ENCODE measurements at places on chromosomes 6 and 20.
A peak's percentile ranks its signal among the peaks of the same experiment; 100 is the strongest.

GRCh38 chr6:146795479-146796133, 196.8 kb downstream of the ADGB start:
- DNase-seq = no peak

- no peak for DNase-seq
Observed at GRCh38 chr6:110755411-110755834, 59.8 kb downstream of the CDK19 start.

DNA sequence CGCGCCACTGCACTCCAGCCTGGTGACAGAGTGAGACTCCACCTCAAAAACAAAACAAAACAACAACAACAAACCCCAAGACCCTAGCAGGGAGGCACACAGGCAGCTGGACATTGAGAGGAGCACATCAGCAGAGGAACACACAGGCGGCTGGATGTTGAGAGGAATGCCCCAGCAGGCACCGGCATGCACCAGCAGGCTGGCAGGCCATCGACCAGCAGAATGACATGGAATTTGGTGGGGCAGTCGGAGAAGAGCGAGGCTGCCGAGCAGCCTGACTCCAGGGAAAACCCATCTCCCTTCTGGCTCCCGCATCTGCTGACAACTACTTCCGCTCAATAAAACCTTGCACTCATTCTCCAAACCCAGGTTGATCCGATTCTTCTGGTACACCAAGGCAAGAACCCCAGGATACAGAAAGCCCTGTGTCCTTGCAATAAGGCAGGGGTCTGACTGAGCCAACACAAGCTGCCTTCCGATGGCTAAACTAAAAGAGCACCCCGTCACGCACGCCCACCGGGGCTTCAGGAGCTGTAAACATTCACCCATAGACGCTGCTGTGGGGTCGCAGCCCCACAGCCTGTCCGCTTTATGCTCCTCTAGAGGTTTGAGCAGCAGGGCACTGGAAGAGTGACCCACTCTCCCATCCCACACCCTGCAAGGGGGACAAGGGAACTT, 60.2 kb downstream of the SLC22A23 start:
- DNase-seq = no peak

- DNase-seq = no peak
Observed at GRCh38 chr20:3929713-3930060, 40.5 kb downstream of the PANK2 start.

GRCh38 chr20:20847814-20848213, 135.4 kb upstream of the RALGAPA2 start:
- DNase-seq = no peak

- no peak for DNase-seq
Observed at GRCh38 chr20:23365390-23366165, 3.6 kb downstream of the GZF1 start.

DNA sequence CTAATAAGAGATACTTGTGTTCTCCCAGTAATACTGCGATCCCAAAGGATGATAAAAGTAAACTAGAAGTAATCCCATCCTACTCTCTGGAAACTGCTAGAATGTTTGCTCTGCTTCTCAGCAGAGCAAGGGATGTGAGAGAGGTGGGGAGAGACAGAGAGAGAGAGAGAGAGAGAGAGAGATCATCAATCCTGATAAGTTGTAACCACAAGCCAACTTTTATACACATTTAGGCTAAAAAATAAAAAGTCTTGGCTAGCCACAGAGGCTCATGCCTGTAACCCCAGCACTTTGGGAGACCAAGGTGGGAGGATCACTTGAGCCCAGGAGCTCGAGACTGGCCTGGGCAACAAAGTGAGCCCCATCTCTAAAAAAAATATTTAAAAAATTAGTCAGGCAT, 16.0 kb upstream of the TRIM38 start:
- no peak for DNase-seq

- no peak for DNase-seq
Observed at GRCh38 chr6:11164717-11165646, 53.5 kb upstream of the ERVFRD-1 start.

GRCh38 chr6:145349950-145350510, 385.3 kb downstream of the EPM2A start:
- no peak for DNase-seq

- no peak for DNase-seq
Observed at GRCh38 chr6:134740027-134740373, 209.9 kb downstream of the ALDH8A1 start.

DNA sequence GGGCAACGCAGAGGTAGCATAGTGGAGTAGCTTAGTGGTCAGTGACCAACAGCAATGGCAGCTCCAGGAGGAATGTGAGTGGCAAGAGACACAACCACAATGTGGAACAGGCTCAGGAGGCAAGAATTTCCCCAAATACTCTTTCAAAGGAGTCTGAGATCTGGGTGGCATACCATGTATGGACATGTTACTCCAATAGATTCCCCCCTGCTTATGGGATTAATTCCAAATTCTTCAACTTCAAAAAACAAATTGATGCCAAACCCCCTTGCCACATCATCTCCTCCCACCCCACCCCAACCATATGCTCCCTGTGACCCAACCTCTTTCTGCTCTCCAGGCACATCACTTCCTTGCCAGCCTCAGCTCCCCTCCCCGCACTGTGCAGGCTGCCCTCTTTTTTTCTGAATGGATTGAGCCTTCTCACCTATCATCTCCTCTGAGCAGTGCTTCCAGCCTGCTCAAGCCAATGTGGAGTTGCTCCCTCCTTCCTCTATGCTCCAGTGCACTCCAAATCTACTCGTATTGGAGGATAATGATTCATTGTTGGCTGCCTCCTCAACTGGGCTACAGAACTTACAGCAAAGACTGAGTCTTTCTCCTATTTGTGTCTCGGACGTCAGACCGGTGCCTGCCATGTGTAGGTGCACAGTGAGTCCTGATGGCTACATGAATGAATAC, 93.0 kb upstream of the CEP85L start:
- DNase-seq = no peak

DNA sequence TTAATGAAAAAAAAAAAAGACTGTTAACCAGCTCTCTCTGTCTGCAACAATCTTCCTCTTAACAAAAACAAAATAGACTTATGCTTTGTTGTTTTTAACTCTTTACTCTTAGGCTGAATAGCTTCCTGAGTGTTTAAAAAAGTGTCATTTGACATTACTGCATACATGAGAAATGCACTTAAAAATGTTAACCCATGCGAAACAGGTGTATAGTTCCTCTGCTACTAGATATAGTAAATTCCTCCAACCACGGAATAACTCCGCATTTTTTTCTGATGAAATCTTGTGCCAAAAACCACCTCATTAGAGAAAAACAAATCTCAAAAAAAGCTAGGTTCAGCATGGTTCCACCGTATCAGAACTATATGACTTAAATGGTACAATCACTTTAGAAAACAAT, 426.0 kb downstream of the ADGRB3 start:
- DNase-seq = no peak

GRCh38 chr6:141202626-141203025, 930.1 kb upstream of the GJE1 start:
- no peak for DNase-seq

DNA sequence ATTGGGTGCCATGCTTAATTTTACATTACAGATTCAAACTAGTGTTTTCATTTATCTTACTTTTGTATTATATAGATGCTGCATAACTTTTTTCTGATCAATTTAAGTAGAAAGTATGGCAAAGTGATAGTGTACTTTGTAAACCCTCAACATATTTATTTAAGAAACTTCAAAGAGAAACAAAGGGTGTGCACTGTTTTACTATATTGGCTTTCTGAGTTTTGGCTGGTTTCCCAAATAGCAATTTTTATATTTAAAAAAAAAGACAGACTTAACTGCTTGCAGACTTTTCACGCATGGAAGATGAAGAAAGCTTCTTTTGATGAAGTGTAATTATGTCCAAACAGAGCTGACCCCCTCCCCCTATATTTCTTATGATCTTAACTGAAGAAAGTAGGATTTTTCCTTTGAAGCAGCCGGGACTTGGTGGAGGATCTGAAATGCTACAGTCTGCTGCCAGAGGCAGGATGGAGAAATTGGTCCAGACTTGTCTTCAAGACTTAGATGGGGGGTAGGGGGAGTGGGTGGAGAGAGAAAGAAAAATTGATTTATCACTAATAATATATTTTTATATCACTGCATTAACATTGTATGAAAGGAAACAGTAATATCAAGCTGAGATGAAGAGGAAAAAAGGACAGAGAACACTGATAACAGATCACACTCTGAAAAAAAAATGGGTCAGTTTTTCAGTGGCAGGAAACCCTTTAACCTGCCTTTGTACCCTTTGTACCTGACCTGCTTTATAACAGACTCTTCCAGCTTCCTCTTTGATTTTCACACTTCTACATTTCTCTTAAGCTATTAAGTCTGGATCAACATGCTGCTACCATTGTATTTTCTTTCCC, 56.0 kb upstream of the SUPT3H start:
- DNase-seq = no peak

DNA sequence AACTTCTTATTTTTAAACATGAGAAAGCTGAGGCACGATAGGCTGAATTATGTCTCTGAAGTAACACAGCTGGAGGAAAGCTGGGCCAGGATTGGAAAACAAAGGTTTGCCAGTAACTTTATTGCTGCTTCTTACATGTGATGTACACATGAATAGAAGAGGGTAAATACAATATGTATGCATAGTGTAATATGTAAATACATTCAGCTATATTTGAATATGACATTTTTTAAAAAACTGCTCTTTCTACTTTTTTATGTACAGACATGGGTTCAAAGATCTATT, 90.2 kb downstream of the ADTRP start:
- DNase-seq = no peak

DNA sequence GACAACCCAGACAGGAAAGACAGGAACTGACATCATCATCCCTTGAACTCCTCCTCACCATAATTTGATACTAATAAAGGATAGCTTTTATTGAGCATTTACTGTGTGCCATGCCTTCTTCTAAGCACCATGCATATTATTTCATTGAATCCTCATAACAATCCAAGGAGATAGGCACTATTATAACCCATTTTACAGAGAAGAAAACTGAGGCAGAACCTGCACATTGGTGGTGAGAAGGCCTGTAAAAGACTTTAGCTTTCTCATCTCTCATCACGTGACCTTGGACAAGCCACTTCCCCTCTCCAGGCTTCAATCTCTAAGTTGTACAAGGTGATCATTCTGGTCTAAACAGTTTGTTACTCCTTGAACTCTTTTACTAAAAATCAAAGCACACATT, 34.5 kb upstream of the PREX1 start:
- no peak for DNase-seq

DNA sequence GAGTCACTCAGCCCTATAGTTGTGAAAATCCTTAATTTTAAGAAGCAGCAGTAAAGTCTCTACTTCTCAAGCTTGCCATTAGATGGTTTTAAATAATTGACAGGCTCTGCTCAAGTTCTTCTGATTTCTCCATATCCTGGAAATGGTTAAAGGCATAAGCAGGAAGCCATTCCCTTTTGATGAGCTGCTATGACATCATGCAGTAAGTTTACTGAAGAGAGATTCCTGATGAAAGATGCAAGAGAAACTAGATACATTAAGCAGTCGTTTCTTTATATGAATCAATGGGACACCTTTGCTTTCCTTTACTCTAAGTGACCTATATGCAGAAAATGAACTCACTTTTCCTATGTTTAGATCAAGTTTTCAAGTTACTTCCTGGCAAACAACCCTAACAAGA, 9.8 kb downstream of the POPDC3 start:
- DNase-seq = no peak

GRCh38 chr20:6122873-6123648, at the start of gene FERMT1:
FERMT1 (minus strand) TSS chr20:6123030; CDS start chr20:6119554, 3,476 bp downstream.
- peak; percentile 47 for DNase-seq

GRCh38 chr20:16095226-16095625, 478.0 kb downstream of the KIF16B start:
- no peak for DNase-seq

DNA sequence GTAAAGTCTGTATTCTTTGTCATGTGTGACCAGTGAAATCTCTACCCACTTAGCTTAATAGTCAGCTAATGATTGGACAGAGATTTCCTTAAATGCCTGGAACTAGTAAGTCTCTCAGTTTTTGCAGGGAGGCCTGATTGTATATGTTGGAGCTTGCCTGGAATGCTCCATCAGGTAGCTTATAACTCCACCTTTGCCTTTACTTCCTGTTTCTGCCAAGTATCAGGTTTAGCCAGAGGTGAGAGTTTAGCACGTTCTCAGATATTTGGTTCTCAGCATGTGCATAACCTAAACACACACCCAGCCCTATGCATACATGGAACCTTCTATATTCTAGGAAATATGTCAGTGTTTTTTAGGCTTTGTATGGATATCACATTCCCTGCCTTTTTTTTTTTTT, 435.3 kb downstream of the CDKAL1 start:
- no peak for DNase-seq

DNA sequence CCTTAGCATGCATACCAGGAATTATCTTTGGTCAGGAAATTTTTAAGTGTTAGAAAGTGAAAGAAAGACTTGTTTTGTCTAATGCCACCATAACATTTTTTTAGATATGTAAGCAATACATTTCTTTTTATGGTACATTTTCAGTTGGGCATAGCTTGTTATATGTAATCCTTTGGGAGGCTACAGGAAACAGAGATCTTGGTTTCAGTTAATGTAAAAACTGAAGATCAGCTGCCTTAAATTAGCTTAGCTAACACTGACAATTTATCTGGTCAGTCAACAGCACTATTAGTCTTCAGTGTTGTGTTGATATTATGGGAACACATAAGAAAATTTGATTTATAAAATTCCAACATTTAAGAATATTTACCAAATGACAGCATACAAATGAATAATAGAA, 78.6 kb upstream of the SMIM8 start:
- no peak for DNase-seq

- no peak for DNase-seq
Observed at GRCh38 chr6:117494283-117494682, 11.8 kb downstream of the DCBLD1 start.

DNA sequence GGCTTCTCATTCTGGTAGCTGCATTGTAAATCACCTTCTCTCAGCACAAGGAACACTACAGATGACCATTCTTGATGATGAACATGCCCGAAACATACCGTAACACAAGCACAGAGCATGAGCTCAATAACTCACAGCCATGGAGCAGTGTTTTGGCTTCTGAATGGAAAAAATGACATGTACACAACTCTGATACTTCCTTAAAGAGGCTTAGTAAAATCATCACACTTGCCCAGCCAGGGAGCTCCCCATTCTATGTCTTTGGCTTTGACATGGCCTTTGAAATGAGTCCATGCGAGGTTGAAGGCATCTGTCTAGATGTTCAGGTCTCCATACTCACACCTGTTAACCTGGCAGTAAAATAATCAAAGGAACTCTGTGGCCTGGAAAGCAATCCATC, 87.6 kb downstream of the MYB start:
- DNase-seq = no peak

Data from stimulated activated CD8-positive, alpha-beta memory T cell treated with anti-CD3 and anti-CD28 coated beads, Interleukin-15, amount 100 ng/mL, for 48 hours (primary cell).